DND-41 (cell line): ENCODE measurements at places on chromosomes 1 and 21.

- no peak for DNase-seq
These were observed 237.1 kb downstream of the SLC45A1 start for GRCh38 chr1:8554956-8555534.

- no peak for DNase-seq
These were observed 34.0 kb upstream of the HUNK start for GRCh38 chr21:31838586-31839355.

DNA sequence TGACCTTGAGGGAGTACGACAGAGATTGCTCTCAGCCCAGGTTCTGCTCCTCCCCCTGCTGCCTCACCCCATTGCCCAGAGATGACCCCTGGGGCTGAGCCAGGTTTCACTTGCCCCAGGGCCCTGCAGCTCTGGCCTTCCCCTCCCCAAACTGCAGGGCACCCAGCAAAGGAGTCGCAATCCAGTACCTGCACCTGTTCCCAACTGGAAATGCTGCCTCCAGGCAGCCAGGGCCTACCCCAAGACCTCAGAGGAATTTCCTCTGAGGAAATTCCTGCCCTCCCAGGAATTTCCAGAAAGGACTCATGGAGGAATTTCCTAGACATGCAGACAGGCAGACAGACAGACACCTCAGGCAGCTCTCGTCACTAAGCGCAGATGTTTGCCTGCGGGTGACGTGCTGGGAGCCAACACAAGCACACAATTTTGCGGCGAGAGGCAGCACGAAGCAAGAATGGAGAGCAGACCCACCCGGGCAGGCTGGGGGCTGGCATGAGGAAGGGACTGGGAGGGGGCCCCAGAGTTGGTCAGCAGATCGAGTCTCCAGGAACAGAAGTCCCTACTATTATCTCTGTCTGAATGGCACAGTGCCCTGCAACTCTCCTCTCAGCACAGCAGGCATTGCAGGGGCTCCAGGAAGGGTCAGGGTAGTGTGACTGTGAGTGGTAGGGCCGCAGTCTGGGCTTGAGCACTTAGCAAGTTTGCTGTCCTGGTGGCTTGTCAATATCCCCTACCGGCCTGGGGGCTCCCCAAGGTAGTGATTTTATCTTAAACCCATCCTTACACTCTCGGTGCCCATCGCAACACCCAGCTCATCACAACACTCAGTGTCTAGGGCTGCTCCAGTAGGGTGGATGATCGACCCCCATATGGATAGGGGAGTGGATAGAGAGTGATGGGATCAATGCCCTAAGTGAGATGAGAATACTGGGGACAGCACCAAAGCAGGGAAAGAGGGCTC is 2.9 kb upstream of the EFNA1 start:
- no peak for DNase-seq

GRCh38 chr1:173364827-173365226 is 112.3 kb upstream of the PRDX6 start:
- no peak for DNase-seq

GRCh38 chr1:99680270-99680669 is 34.4 kb downstream of the PALMD start:
- DNase-seq, result no peak
